H7 (cell line): ENCODE measurements at places on chromosomes 5 and 9.
A peak's percentile ranks its signal among the peaks of the same experiment; 100 is the strongest.

DNA sequence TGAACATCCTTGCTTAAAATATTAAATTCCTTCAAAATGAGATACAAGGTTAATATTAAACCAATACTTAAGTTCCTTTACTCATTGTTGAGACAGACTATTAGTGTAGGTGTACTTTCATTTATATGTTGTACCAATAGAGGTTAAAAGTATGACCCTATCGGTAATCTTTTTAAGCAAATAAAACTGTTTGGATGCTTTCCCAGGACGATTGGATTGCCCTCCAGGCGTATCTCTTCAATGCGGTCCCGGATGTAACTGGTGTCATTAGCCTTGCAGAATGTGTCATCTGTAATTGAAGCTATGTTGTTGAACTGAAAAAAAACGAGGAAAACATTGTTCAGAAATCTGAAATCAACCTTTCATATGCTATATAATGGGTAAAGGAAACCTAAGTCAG, 18.9 kb downstream of the OGN start:
- DNase-seq: no peak

GRCh38 chr9:684941-685340, 156.6 kb upstream of the DMRT1 start:
- no peak for DNase-seq

- peak; percentile 62 for DNase-seq
These were observed 1.4 kb downstream of the SLC26A2 start for GRCh38 chr5:149961957-149962409.

- DNase-seq: peak; percentile 37
These were observed 19.6 kb upstream of the CNOT6 start for GRCh38 chr5:180474569-180474968.

GRCh38 chr5:160237571-160238093, 8.3 kb downstream of the FABP6 start:
- peak; percentile 83 for DNase-seq

GRCh38 chr5:87125766-87126165, 141.9 kb upstream of the RASA1 start:
- no peak for DNase-seq

GRCh38 chr5:53568871-53569270, 8.4 kb downstream of the NDUFS4 start:
- DNase-seq: no peak

DNA sequence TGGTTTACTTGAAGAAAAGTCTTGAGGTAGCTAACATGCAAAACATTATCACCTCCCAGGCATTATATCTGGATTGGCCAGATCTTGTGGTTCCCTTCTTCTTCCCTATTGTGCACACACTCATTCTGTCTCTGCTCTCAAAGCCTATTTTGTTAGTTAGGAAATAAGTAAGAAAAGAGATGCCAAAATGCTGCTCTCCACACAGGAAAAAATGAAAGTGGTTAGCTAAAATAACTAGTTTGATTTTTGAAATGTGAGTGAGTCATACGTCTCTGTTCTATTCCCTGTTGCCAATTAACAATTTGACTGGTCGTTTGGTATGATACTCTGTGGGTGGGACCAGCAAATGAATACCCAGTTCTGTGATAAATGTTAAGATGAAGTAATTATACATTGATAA, 28.1 kb downstream of the LMNB1 start:
- DNase-seq: no peak

DNA sequence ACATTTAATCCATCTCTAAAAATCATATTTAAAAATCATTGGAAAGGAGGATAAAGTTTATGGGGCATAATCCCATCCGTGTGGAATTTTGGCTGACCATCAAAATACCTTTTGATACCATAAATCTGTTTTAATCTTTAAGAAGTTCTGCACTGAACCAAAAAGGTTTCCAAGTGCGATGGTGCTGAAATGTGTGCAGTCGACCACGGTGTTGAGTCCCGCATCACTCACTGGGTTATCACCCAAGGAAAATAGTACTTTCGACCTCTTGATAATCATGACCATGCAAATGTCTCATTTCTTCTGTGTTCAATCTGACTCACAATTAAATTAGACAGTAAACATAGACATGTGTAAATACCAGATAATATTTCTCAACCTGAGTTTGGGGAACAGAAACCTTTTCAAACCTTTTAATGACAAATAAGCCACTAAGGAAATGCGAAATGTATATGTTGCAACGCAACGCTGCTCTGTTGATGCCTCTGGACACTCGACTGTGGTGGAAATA, 62.0 kb upstream of the CDH6 start:
- no peak for DNase-seq

GRCh38 chr9:87567571-87567970, 69.9 kb downstream of the DAPK1 start:
- DNase-seq: peak; percentile 48

- no peak for DNase-seq
These were observed 2.0 kb upstream of the APC start for GRCh38 chr5:112735702-112736101.

- DNase-seq: no peak
These were observed 40.9 kb downstream of the TRIO start for GRCh38 chr5:14184082-14184481.

DNA sequence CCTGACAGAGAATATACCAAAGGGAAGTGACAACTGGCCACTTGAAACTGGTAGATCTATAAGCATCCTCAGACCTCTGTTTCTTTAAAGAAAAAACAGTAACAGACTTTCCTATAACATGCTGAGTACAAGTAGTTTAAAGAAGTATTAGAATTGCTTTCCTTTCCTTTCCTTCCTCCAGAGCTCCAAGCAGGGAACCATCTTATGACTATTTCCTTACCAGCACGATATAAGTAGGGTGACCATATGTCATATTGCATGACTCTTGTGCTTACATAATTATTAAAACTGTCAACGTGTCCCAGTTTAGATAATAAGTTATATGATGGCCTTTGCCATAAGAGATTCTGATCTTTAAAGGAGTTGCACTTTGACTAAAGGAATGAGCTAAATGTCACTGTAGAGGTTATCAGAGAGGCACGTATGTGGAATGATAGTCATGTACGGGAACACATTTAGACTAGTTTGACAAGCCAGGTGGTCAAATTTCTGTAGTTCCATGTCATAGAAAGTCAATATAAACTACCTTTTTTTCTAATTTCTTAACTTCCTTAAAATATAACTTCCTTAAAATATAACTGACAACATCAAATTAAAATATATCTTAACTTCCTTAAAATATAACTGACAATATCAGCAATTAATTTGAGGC, 212.7 kb upstream of the CD180 start:
- no peak for DNase-seq

GRCh38 chr5:172110260-172110815, 77.7 kb downstream of the STK10 start:
- no peak for DNase-seq

- peak; percentile 35 for DNase-seq
These were observed 2.4 kb upstream of the ZSWIM6 start for GRCh38 chr5:61329550-61330128.

DNA sequence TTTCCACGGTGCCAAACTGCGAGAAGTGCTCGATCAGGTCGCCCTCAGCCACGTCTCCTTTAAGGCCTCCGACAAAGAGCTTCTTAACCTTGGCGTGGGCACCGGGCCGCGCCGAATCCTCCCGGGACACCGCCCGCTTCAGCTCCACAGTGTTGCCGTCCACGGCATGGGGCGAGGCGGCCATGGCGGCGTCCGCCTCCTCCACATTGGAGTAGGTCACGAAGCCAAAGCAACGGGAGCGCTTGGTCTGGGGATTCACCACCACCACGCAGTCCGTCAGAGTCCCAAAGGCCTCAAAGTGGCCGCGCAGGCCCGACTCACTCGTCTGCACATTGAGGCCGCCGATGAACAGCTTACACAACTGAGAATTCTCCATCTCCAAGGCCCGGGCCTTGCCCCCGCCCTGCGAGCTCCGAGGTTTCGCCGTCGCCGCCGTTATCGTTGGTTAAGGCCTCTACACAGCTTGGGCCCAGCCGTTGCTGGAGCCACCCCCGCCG, 424 bp downstream of the HNRNPA0 start:
- DNase-seq: no peak

GRCh38 chr5:59583810-59584562, 309.5 kb downstream of the PDE4D start:
- no peak for DNase-seq

GRCh38 chr5:140827704-140828361, at the start of gene PCDHA6:
Gene PCDHA6 (plus strand): TSS chr5:140827960. CDS start chr5:140828092, 132 bp downstream.
- DNase-seq: no peak

DNA sequence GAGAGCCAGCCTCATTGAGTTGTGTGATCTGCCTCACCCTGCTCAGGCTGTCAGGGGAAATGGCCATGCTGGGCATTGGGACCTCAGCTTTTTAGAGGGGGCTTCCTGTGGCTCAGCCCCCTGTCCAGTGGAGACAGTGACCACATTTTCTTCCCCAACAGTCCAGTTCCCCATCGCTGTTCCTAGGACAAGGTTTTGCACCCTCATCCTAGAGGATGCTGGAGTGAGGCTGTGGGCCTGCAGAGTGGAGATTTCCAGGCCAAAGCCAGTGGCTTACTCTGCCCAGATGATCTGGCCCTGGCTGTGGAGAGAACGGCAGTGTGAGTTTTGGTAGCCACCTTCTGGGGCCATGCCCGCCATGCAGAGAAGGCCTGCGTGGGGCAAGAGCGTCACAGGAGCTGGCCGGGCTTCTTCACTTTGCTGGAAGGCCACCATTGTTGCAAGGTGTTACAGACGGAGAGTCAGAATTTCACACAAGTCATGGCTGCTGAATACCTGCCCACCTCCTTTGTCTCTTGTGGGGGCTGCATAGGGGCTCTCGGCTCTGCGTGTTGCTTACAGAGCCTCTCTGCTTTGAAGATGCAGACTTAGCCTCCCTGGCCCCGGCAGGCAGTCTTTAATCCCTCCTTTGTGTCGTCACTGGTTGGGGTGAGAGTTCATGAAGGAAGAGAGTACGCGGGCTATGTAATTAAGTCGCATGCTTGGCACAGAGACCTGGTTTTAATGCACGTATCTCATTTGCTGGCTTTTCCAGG, 35.2 kb upstream of the PITX1 start:
- peak; percentile 85 for DNase-seq

- DNase-seq: peak; percentile 98
These were observed at the start of gene CTSV for GRCh38 chr9:97038611-97039513. Gene CTSV (minus strand): TSS chr9:97039142. CDS start chr9:97038043, 1,099 bp downstream.

GRCh38 chr5:56588636-56589480, 226.5 kb upstream of the MAP3K1 start:
- DNase-seq: no peak

GRCh38 chr5:124995421-124995820, 249.0 kb upstream of the ZNF608 start:
- DNase-seq: no peak

GRCh38 chr9:120717176-120717575, 2.9 kb upstream of the MEGF9 start:
- DNase-seq: no peak
